ENCODE measurements at places on chromosomes 2 and 18.
A peak's percentile ranks its signal among the peaks of the same experiment; 100 is the strongest.

DNA sequence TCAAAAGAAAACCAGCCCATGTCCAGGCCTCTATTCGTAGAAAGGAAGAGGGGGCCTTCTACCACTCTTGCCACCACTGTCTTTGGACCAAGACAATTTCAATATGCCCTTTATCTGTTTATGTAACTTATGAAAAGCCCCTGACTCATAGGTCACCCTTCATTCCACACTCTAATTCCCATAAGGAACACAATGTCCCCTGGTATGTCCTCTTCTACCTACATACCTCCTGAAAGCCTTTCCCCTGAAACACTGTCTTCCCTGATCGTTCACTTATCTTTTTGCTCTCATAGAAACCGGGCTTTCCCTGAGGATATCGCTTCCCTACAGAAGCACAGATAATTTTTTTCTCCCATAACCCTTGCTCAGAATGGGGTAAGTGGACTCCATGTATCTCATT lies 13.3 kb downstream of the EIF2AK3 start:
- DNase-seq = no peak

- peak; percentile 31 for DNase-seq
Observed at GRCh38 chr2:8582651-8583399, 99.0 kb upstream of the ID2 start.

- no peak for DNase-seq
Observed at GRCh38 chr2:216555274-216555673, 56.6 kb downstream of the RPL37A start.

DNA sequence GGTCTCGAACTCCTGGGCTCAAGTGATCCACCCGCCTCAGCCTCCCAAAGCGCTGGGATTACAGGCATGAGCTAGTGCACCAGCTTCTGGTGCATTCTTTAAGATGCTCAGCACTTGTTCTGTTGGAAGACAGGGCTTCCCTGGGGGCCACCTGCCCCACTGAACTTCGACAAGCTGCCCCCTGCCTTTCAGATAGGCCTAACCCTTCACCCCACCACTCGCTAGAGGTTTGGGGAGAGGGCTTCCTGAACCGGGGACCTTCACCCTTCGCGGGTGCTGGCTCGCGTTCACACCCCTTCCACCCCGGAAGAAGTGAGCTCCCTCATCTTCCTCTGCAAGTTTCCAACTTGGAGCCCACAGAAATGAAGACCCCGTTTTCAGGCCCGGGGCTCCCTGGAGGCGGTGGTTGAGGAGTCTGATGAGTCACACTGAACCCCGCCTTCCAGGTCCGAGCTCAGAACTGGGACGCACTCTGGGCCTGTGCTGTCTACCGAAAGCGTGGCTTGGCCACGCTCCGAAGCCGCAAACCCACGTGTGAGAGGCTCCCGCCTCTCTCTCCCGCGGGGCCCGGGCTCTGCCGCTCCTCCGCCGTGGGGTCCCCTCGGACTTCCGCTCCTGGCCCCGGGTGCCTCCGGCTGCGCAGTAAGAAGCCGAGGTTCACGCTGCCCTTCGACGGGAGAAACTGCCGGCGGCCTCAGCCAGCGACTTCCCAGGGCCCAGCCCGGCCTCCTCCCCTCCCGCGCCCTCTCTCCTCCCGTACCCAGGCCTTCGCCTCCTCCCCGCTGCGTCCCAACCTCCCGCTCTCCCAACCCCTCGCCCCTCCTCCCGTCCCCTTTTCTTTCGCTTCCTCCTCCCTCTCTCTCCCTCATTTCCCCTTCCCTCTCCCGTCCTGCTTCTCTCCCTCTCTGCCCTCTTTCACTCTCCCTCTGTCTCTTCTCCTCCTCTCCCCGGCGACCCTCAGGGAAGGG lies 47.5 kb upstream of the SP3 start:
- peak; percentile 58 for DNase-seq

GRCh38 chr2:124480958-124481357 lies 455.9 kb downstream of the CNTNAP5 start:
- no peak for DNase-seq

DNA sequence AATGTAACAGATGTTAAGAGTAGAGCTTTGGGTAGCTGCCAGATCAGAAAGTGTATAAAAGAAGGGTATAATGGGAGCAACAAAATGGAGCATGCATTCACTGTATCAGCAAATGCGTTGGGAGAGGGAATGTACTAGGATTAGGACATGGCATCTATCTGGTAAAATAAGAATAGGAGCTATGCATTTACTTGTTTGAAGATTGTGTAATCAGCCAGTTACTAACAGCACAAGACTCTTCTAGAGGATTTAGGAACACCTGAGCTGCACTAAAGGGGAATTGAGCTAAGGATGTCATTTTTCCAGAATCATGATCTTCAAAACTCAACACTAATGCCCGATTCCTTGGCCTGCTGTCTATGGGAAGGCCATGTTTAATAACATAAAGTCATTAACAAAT lies 394.2 kb upstream of the TNP1 start:
- DNase-seq = no peak
